Tibial artery (tissue), 4 donors: ENCODE measurements at places on chromosomes 1 and 21.

DNA sequence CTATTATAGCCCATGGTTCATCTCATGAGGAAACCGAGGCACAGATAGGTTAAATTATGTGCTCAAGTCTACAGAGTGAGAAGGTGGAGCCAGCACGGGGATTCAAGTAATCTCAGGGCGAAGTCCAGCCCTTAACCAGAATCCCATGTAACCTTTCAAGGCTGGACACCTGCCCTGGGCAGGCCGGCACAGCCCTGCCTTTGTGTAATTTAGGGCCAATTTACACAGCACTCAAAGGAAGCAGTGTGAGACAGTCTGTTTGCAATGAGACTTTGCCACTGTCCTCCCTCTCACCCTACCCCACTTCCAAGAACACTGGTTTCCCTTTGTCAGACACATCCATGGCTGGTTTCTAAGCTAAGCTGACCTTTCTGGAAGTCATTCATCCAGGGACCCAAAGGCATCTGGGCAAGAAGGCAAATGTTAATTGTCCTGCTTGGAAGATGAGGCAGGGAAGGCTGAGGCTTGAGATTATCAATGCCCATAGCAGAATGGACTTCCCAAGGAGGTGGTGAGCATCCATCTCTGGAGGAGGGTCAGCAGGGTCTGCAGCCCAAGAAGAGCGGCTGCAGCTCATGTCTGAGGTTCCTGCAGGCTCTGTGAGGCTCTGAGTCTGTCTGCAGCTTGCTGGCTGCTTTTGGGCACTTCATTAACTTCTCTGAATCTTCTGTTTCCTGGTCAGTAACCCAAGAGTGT lies 159.2 kb downstream of the TRABD2B start:
- DNase-seq, result peak; percentile 37

- no peak for DNase-seq
Observed at GRCh38 chr1:17170571-17170970, 34.4 kb upstream of the PADI1 start.

GRCh38 chr1:47444562-47445465 lies 7.0 kb downstream of the FOXD2 start:
- DNase-seq, result no peak

- no peak for DNase-seq
Observed at GRCh38 chr1:78275456-78275855, 215.3 kb upstream of the PTGFR start.

- DNase-seq, result no peak
Observed at GRCh38 chr1:163836481-163836880, 514.7 kb downstream of the NUF2 start.

GRCh38 chr1:117433943-117434342 lies 66.7 kb downstream of the MAN1A2 start:
- no peak for DNase-seq

- no peak for DNase-seq
Observed at GRCh38 chr1:86466109-86466844, 2.5 kb upstream of the CLCA1 start.

DNA sequence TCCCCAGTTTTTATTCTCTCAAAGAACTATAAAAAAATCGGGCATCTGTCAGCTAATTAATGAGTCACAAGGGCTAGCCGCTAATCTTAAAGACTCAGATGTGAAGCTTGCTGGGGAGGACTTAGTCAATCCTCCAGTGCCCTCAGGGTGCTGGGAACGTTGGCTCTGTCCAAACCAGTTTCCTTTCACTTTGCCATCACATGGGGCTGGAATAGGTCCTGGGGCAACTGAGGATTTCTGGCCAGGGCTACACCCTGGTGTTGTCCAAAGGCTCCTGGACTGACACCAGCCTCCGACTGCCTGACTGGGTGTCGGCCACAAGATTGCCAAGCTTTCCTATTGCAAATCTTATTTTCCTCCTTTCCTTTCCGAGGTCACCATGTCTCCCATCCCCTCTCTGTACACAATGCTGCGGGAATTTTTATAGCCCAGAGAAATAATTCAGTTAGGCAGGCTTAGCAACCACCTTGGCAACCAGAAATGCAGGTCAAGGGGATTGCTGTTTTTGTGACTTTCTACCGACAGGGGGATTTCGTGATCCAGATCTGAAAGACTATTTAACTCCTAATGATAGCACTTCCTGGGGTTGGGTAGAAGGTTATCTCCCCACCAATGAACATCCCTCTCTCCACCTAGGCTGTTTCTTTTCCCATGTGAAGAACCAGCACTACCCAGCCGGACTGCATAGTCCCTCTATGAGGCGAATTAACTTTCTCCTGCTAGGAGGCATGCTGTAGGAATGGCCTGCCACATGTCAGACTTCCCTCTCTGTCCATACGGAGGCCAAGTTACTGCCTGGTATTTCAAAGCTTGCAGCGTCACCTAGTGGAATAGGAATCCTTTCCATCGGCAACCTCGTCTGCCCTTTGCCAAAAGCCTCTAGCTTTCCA lies 29.9 kb upstream of the CTBS start:
- peak; percentile 86 for DNase-seq

DNA sequence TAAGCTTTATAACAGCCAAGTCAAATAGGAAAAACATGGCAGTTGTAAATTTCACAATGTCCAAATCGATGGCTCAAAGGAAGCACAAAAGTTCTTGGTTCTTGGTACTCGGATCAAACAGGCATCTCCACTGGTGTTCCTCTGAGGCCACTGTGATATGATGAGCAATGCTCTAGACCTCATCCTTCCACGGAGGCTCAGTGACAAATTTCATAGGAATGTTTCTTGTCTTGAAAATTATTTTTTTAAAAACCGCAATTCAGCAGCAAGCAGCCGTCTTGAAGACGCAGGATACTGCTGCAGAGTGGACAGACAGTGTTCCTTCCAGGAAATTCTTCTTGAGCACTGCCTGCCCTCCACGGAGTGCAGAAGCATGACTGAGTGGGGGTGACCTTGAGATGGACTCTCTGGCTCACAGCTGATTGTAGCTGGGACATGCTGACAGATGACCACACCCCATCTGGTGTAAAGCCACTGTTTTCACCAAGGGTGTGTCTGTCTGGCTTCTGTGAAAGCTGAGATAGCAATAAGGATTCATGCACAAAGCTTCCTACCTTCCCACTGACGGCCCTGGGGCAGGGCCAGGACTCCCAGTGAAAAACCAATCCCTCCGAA lies 61.9 kb downstream of the TIAM1 start:
- no peak for DNase-seq

DNA sequence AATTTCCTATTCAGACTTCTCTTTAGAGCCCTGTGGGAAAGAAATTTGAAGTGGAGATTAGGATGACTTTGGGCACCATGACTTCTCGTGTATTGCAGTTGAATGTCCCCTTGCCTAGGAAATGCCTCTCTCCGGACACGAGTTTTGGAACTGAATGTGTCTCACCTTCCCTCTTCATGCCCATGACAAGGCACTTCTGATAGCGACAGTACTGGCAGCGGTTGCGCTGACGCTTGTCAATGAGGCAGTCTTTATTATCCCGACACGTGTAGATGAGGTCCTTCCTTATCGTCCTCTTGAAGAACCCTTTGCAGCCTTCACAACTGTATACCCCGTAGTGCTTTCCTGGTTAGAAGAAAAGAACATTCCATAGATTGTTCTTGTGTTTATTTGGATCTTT lies 28.1 kb downstream of the RXRG start:
- DNase-seq, result no peak

DNA sequence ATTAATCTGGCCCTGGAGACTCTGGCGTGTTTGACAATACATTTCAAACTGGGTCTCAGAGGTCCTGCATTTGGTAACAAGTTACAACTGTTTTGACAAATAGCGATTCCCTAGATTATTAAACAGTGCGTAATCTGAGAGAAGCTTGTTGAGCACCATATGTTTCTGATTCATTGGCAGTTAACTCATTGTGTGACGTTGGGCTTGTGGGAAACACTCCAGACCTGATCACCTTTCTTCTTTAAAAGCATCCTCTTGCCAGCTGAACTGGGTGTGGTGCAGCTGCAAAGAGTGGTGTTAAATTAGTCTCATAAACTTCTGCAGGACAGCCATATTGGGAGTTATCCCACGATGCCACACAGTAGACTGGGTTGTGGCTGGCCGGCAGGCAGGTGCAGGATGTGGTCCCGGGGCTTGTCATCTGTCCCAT lies 82.7 kb downstream of the CDC7 start:
- no peak for DNase-seq

- DNase-seq, result no peak
Observed at GRCh38 chr1:152756872-152757271, 953 bp upstream of the KPRP start.

DNA sequence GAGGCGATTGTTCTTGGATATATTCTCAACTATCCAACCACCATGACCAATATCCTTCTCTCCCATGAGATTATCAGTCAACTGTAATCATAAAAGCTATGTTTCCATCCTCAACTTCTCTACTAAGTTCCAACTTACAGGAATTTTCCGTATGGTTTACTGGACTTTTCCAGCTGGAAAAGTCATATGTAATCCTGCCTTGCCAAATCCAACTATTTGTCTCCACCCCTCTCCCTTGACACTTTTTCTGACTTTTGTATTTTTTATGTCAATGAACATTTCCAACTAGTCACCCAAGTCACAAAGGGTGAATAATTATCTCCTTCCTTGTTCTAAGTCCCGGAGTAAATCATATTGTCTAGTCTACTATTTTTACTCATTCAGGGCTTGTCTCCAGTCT lies 293.1 kb downstream of the USP25 start:
- no peak for DNase-seq

GRCh38 chr1:100700586-100700985 lies 19.0 kb upstream of the VCAM1 start:
- DNase-seq, result no peak

GRCh38 chr1:157147906-157148700 lies 9.9 kb upstream of the ETV3 start:
- DNase-seq, result no peak

DNA sequence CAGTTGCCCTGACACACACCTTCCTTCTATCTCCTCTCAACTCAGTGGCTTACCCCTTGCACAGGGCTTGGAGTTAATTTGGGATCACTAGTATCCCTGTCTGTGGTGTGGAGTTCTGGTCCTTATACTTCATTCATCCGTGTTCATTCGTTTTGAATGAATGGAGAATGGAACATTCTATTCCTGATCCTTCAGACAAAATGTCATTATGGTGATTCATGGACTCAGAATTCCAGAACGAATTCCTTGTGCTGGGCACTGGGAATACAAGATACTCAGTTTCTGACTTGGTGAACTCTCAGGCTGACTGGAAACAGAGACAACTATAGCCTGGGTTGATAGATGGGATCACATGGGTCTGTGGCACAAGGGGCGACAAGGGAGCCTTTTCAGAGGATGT lies 49.9 kb upstream of the TRABD2B start:
- no peak for DNase-seq

DNA sequence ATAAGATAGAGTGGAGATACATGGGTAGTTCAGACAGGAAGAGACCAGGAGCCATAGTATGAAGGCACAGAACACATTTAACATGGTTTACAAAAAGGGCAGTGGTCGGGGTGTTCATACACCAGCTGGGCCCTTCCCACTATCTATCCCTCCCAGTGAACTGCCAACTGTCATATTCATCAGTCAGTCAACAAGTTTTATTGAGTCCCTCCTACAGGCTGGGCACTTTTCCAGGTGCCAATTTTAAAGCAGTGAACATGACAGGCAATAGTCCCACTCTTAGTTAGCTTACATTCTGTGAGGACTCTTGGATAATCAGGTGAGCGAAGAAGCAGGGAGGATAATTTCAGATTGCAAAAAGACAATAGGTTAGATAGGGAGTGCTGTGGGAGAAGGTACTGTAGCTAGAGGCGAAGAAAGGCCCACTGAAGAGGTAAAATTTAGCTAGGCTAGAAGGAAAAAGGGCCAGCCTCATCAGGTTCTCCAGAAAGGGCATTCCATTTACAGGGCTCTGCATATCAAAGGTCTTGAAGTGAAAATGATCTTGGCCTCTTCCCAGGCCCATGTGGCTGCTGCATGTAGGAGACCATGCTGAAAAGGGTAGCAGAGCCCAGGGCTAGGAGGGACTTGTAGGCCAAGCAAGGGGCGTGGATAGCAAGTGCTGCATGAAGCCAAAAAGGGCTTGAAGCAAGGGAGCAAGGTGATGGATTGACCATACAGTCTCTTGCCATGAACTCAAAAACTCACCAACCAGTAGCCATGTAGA lies 274.7 kb upstream of the SNX7 start:
- DNase-seq, result no peak
